ENCODE measurements at places on chromosomes 13 and 19. TPM values are rescaled to one million over a fixed set of nuclear protein-coding genes. Genes with fewer than 3 reads are reported as not detected.
A peak's percentile ranks its signal among the peaks of the same experiment; 100 is the strongest.

Gene DACH1
- 0.14 TPM for total RNA-seq

Gene IZUMO1
- 0.32 TPM for total RNA-seq

DNA sequence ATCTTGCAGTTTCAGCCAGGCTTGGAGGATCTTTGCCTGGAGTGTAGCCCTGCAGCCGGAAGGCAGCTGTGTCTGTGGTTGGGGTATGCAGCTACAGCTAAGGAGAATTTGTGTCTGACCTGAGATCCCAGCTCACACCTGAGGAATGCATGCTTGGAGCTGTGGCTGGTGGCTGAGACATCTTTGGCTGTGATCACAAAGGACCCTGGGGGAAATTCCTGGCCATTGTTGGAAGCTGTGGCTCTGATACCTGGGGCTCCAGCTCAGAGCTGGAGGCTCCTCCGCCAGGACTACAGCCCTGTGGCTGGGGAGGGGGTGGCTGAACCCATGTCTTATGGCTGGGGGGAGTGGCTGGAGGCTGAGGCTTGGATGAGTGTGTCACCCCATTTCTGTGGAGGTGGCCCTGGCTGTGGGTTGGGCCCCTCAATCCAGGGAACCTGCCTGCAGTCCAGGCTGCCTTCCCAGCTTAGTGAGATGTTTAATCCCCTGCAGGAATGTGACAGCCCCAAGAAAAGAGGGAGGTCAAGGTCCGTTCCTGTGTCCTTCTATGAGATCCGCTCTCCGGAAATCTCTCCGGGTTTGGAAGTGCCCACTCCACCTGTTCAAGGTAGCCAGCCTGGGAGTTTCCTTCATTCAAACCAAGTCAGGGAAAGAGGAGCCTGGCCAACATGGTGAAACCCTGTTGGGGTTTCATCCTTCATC lies 27.6 kb downstream of the ARHGEF18 start:
- H3K4me3 ChIP-seq: no peak overlapping the region
- no peaks in the 10 kb centered on the region for H3K27me3 ChIP-seq
- no peaks in the 10 kb centered on the region for H3K4me1 ChIP-seq
- H3K36me3 ChIP-seq: no peaks in the 10 kb centered on the region
- H3K27ac ChIP-seq: no peak overlapping the region
- no peak for DNase-seq

DNA sequence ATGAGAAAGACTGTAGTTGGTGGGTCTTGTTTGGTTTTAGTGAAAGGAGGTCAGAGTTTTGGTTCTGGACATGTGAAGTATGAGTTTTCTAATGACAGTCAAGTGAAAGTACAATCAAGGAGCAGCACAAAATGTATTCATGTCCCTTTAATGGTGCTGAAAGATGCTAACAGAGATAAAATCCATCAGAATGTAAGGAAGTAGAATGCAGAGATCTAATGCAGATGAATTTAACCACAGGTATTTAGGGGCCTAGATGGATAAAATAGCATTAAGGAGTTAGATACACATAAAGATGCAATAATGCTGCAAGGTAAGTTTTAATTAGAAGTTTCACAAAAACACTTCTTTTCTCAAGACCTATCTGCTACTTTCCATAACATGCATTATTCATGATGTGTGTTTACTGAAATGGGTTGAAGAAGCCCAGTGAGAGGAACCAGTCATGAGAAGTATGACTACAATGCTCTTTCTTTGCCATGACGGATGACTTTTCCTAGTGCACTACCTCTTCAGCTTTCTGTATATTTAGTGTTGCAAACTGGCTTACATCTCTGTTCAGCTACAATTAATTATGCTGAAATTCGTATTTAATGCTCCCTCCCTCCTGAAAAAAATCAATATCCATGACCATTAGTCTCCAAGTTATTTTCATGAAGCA lies 222.9 kb upstream of the HTR2A start:
- no peaks in the 10 kb centered on the region for H3K27me3 ChIP-seq
- DNase-seq: no peak
- no peaks in the 10 kb centered on the region for H3K4me1 ChIP-seq
- H3K36me3 ChIP-seq: no peaks in the 10 kb centered on the region
- no peak overlapping the region for H3K4me3 ChIP-seq

DNA sequence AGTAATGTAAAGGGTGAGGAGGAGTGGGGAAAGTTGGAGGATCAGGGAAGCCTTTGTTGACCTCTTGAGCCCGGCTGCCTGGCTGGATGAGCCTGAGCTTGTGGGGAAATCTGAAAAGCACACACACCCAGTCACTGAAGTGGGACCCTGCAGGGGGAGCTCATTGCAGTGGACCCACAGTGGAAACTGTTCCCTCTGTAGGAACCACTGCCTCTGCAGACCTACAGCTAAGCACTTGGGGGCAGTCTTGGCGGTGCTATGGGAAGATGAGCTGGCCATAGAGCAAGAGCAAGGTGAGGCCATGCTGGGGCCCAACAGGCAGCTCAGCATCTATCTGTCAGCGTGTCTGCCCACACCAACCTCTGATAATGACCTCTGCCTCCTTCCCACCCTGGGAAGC lies 294.8 kb downstream of the TSHZ3 start:
- no peak overlapping the region for H3K4me3 ChIP-seq
- no peaks in the 10 kb centered on the region for H3K4me1 ChIP-seq
- peaks cover 32% of the 10 kb centered on the region for H3K27me3 ChIP-seq
- H3K27ac ChIP-seq: no peak overlapping the region
- peak; percentile 39 for DNase-seq

DNA sequence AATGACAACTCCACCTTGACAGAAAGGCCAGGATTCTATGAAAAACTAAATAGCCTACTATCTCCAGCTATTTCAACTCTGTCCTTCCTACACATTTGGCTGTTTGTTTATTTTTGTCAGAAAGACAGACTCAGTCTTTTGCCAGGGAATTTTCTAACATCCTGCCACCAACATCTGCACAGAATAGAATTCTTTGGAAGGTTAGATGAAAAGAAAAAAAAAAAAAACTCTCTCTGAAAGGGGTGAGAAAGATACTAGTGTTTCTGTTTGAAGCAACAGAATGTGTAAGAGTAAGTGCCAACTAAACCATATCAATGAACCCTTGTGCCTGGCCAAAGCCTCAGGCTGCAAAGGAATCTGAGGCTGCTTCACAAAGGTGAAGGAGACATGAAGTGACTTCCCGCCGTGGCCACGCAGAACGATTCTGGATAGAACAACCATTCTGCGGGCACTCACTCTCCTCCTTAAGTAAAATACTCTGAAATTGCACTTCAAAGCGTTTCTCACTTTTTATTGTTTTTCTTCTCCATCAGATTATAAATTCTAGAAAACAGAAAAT lies 498.2 kb downstream of the IRS2 start:
- H3K4me3 ChIP-seq: no peak overlapping the region
- DNase-seq: no peak
- H3K36me3 ChIP-seq: no peaks in the 10 kb centered on the region

Data from activated T-cell treated with anti-CD3 and anti-CD28 coated beads, Interleukin-2, amount 50 U/mL, for 72 hours (primary cell).